ENCODE measurements at places on chromosomes 1 and 21.

GRCh38 chr1:30692201-30692947 lies 31.0 kb downstream of the MATN1 start:
- no peak for DNase-seq

- no peak for DNase-seq
Observed at GRCh38 chr1:52266507-52266906, 99.5 kb downstream of the CC2D1B start.

GRCh38 chr21:16424331-16424751 lies 694.6 kb downstream of the USP25 start:
- no peak for DNase-seq

DNA sequence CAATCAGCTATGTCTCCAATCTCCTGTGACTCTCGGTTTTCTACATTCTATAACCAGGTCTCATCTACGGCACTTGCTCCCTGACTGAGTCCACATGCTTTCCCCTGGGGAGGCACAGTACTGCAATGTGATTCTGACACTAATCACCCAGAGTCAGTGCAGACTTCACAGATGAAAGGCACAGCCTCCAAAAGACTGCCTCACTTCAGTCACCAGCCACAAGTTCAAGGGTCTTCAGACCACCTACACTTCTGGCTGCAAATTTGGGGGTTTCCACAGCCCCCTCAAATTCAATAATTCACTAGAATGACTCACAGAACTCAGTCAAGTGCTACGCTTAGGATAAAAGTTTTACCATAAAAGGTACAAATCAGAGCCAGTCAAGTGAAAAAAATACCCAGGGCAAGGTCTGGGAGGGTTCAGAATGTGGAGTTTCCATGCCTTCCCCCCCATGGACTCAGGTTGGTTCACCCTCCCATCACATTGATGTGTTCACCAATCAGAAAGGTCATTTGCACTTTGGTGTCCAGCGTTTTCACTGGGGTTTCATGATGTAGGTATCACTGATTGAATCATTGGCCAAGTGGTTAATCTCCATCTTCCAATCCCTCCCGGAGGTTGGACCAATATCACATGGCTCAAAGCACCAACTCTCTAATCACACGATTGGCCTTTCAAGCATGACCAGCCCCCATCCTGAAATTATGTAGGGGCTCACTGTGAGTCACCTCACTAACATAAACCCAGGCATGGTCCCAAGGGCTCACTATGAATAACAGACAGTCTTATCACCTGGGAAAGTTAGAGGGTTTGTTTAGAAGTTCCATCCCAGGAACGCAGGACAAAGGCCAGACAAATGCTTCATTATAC lies 182.9 kb upstream of the CAMK1G start:
- no peak for DNase-seq

DNA sequence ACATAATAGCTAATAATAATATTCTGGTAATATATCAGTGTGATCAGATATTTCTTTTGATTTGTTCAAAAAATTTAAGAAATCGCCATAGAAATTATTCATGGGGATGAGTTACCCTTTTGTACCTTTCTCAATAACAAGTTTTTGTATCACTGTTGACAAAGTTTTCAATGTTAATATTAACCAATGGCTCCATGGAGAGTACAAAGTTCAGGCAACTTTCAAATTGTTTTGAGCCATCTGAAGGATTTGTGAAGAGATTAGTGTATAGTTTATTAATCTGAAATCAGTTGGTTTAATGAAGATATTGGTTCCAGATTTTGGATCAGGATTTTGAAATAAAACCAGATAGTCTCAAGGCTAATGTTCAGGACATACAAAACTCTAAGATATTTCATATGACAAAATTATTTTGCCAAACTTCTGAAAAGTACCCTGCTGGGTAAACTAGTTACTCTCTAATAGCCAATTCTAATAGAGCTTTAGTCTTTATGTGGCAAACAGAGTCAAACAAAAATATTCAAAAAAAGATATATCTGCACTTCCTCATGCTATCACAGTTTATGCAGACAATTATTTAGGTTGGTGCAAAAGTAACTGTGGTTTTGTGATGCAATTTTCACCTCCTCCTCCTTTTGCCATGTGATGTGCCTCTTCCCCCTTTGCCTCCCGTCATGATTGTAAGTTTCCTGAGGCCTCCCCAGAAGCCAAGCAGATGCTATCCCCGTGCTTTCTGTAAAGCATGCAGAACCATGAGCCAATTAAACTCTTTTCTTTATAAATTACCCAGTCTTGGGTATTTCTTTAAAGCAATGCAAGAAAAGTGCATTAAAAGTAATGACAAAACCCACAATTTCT lies 1105.0 kb downstream of the PLA2G4A start:
- no peak for DNase-seq

DNA sequence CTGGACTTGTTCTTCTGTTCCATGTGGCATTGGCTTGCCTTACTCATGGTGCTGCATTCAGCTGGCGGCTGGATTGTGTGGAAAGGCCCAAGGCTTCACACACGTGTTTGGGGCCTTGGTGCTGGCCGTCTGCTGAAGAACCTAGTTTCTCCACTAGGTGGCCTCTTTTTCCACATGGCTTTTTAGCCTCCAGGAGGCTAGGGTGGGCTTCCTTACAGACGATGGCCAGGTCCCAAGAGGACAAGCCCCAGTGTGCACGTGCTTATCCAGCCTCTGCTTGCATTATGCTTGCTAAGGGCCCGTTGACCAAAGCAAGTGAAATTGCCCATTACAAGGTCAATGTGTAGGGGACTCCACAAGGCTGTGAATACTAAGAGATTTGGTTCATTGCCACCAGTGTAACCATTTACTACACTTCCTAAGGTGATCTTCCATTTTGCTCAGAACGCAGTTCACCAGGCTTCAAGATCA lies 47.5 kb upstream of the FOXO6 start:
- DNase-seq, result no peak

GRCh38 chr1:182259229-182259872 lies 132.2 kb downstream of the GLUL start:
- DNase-seq, result no peak

Data from NCI-H524 treated with DMSO at 0.1 percent for 48 hours (cell line).